ENCODE measurements at places on chromosomes 6 and 20.

DNA sequence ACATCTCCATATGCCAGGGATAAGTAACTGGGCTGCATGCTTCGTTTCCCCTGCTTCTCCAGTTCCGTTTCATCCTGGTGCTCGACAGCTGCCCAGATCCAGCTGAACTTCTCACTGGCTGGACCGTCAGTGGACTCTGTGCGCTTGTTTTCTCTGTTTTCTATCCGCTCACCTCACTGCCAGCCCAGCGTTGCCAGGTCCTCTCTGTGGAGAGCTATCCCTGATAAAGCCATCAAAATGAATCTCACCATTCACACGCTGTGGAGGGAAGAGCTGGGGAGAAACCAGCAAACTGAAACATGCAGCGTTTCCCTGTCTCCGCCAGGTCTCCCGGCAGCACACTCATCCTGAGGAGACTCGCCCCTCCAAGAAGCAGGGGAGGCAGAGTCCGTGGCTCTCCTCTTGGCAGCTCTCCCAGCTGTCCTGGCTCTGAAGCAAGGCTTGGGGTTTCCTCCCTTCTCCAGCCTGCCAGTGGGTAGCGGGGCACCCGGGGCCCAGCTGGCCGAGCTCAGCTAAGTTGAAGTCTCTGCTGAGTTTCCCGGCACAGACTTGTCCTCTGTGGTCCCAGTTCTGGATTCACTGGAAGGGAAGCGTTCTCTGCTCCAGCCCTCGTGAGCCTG, 160.9 kb downstream of the DTNBP1 start:
- DNase-seq: no peak

DNA sequence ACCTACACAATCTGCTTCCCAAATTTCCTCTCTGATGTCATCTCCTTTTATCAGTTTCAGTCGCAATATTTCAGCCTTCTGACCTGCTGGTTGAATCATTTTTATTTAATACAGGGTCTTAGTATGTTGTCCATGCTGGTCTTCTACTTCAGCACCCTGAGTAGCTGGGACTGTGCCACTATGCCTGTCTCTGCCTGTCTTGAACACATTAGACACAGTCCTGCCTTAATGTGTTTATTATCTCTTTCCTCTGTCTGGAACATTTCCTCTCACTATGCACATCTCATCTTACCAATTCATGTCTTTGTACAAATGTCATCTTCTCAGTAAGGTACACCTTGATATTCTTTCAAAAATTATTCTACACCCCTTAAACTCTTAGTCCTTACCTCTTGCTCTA, 106.5 kb downstream of the THEMIS start:
- no peak for DNase-seq

DNA sequence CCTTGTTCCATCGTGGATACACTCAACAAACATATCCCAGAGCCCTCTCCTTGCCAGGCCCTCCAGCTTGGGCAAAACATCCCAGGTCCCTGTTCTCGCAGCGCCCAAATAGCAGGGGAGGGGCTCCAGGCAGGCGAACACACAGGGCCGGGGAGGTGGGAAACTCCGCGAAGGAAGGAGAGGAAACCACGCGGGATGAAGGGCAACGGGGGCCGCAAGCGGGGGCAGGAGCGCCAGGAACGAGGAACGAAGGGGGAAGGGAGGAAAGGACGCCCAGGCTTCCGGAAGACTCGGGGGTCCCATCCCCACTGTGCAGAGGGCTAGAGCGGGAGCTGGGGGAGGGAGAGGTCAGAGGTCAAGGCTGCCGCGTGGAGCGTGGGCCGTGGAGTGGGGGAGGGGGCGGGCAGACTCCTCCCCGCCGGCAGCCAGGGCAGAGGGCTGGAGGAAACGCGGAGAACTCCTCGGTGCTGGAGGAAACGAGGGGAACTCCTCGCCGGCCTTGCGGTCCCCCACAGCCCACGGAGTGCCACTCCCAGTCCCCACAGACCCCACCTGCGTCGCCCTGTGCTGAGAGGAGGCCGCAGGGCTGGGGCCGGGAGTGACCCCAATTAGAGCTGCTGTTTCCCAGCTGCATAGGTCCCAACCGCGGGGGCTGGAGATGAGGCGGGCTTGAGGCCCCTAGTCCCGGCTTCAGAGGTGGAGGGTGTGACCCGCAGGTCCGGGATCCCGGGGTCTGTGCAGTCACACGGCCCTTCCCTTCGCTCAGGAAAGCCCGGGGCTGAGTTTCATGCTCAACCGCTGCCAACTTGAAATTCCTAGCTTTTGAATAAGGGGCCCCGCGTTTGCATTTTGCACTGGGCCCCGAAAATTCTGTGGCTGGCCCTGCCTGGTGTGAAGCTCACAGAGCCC, 1.2 kb upstream of the RBM38 start:
- no peak for DNase-seq

DNA sequence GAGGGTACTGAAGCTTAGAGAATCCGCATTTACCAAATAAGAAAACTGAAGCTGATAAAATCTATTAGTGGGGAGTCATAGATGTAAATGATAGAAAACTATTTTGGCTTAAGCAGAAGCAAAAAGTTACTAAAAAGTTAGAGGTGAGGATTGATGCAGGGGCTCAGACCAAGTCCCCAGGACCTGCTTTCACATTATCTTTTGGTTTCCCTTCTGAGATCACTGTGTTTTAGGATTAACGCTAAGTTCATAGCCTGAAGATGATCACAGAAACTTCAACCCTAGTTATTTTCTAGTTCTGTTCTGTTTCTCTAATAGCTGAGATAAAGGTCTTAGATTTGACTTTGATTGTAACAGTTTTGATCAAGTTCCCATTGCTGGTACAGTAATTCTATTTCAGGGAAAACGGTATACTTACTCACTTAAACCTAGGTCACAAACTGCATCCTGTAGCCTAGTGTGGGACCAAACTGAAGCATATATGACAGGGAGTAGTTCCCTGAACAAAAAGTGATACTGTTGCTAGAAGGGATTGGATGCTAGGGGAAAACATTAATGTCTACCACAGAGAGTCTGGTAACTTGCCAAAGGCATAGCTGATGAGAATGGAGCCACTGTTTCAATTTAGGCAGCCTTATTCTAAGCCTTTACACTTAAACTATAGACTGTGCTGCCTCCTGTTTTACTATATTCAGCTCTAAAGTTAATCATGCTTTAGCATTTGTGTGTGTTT, 13.1 kb downstream of the CYB5R4 start:
- no peak for DNase-seq

GRCh38 chr6:40356242-40356910, 230.8 kb downstream of the LRFN2 start:
- no peak for DNase-seq

- DNase-seq: no peak
Measured at GRCh38 chr6:167668019-167668753, 158.5 kb upstream of the AFDN start.

- DNase-seq: peak; percentile 66
Measured at GRCh38 chr6:158894193-158894592, 75.0 kb upstream of the EZR start.

GRCh38 chr6:37103169-37104039, 66.5 kb upstream of the PIM1 start:
- no peak for DNase-seq

- DNase-seq: no peak
Measured at GRCh38 chr6:37125774-37126492, 44.0 kb upstream of the PIM1 start.

All from HS-5 (cell line).